ENCODE measurements at places on chromosomes 11 and 22.

GRCh38 chr11:103079833-103080232 lies 12.1 kb downstream of the DCUN1D5 start:
- DNase-seq, result no peak

DNA sequence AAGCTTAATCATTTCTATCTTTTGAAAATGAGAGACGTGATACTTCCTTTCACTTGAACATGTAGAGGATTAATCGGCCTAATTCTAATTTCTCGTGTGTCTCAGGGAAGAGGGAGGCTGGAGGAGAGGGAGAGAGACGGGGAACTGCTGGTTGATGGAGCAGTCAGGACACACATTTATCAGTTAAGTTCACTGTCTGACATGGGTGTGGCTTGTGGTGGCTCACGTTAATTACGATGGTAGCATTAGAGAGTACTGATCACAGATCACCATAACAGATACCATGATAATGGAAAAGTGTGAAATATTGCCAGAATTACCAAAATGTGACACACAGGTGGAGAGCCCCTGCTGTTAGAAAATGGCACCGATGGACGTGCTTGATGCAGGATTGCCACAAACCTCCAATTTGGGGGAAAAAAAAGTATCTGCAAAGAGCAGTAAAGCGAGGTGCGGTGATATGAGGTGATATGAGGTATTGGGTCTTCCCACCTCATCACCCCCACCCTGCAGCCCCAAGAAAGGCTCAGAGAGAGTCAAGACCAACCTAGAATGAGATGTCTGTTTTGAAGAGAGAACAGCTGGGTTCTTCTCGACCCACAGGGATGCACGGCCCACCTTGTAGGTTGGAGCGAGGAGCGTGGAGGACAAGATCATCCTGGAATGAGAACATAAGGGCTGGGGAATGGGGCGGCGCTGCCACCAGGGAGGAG lies 19.7 kb downstream of the ZBED4 start:
- no peak for DNase-seq

DNA sequence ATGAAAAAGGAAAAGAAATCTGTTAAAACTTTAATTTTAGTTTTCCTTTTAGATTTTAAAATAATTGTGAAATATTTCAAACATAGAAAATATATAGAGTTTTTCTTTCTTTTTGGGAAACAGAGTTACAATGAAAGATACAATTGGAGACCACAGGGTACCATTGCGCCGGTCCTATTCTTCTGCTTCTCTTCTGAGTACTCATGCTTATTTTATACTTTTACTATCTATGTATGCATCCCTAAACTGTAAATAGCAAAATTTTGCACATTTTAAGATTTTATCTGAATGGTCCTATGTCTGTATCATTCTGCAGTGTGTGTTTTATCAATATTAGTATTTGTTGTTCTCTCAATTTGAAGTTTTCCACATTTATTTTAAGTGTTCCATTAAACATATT lies 65.0 kb downstream of the EHF start:
- no peak for DNase-seq

- no peak for DNase-seq
Observed at GRCh38 chr11:67323526-67323925, 20.2 kb downstream of the SSH3 start.

GRCh38 chr11:2698386-2699184 lies 1.2 kb downstream of the KCNQ1OT1 start:
- DNase-seq, result no peak

- DNase-seq, result no peak
Observed at GRCh38 chr11:104968355-104968855, at the start of gene CASP4. Gene CASP4 (minus strand): TSS chr11:104968574. CDS start chr11:104968525, 49 bp downstream.

GRCh38 chr11:3153291-3153861 lies 11.7 kb downstream of the OSBPL5 start:
- DNase-seq, result no peak
